ENCODE measurements at places on chromosomes 3 and 15.

- no peak for DNase-seq
Measured at GRCh38 chr3:149388531-149389417, 11.3 kb upstream of the TM4SF1 start.

DNA sequence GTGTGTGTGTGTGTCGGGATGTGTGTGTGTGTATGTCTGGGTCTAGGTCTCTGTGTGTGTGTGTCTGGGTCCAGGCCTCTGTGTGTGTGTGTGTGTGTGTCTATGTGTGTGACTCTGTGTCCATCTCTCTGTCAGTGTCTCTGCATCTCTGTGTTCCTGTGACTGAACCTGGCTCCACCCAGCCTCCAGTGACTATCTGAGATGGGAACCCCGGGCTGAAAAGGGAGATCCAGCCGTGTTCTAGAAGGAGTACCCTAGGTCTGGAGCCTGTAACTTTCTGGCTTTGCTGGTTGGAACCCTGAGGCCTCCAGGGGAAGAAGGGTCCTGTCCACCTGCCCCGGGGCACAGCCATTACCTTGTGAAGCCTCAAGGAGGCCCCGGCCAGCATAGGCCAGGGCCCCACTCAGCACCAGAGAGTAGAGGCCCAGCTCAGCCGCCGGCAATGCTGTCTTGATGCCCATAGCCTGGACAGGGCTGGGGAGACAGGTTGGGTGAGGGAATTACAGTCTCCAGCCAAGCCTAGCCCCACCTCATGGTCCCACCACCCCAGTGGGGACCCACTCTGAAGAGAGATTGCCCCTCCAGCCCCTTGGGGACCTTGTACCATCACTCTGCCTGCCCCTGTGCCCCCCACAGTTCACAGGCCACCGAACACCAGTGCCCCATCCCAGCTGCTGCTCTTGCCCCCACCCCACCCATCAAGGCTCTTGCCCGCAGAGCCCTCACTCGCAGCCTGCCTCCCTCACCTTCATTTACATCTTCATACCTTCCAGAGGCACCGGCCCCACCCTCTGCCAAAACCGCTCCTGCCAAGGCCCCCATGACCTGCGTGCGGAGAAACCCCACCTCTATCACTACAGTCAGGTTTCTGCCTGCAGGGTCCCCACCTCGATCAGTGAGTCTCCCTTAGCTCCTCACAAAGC, 2.0 kb downstream of the HHATL start:
- DNase-seq = no peak

- DNase-seq = no peak
Measured at GRCh38 chr15:62592920-62593319, 427.8 kb upstream of the C2CD4B start.

GRCh38 chr3:20990896-20991295, 760.1 kb downstream of the ZNF385D start:
- DNase-seq = no peak

- DNase-seq = no peak
Measured at GRCh38 chr3:128648402-128648801, 2.2 kb downstream of the RPN1 start.

GRCh38 chr3:31247850-31248562, 284.7 kb upstream of the STT3B start:
- no peak for DNase-seq

DNA sequence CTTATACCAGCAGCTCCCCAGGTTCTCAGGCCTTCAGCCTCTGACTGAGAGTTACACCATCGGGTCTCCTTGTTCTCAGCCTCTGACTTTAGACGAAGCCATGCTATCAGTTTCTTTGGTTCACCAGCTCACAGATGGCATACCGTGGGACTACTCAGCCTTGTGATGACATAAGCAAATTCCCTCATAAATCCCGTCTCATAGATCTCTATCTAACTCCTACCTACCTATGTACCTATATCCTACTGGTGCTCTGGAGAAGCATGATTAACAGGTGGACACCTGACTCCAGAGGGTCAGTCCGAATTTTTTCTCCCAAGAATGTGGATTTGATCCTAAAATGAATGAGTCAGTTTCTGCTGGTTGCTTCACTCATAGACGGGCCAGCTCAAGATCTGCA, 59.1 kb upstream of the CDV3 start:
- DNase-seq = no peak

GRCh38 chr15:89034305-89034704, 54.0 kb upstream of the ABHD2 start:
- DNase-seq = peak; percentile 68

DNA sequence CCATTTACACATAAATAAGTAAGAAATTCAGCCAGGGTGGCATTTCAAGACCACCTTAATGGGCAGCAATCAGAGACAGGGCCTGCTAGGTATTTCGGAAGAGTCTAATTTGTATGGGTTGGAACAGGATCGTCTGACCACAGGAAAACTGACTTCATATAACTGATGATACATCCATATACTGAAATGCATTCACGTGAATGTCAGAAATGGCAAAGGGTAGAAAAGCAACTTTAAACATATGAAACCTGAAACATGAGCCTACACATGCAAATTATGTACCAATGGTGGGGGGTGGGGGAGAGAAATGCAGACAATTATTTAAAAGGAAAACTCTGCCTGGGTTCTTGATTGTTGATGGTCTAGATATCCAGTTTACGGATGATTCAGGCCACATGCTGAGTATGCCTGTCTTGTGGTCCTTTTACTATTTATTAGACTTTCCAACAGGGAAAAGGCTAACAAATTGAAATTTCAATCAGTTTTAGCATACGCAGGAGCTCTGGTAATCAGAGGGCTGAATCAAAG, 582.2 kb downstream of the FOXP1 start:
- peak; percentile 80 for DNase-seq

- DNase-seq = no peak
Measured at GRCh38 chr3:126888186-126888760, 94.6 kb upstream of the PLXNA1 start.

DNA sequence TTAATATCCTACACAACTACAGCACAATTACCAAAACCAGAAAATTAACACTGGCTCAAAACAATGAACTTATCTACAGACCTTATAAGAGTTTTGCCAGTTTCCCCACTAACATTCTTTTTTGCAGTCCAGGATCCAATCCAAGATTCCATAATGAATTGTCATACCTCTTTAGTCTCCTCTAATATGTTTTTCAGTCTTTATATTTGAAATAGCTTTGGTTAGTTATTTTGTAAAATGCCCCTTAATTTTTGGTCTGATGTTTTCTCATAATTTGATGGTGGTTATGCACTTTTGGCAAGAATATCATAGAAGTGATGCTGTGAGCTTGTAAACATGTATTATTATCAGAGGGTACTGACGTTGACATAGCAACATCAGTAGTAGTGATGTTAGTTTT, 124.3 kb downstream of the ISL2 start:
- DNase-seq = peak; percentile 22

GRCh38 chr3:96101006-96101560, 713.3 kb upstream of the EPHA6 start:
- no peak for DNase-seq

GRCh38 chr3:111856501-111856900, 2.6 kb upstream of the PHLDB2 start:
- no peak for DNase-seq

DNA sequence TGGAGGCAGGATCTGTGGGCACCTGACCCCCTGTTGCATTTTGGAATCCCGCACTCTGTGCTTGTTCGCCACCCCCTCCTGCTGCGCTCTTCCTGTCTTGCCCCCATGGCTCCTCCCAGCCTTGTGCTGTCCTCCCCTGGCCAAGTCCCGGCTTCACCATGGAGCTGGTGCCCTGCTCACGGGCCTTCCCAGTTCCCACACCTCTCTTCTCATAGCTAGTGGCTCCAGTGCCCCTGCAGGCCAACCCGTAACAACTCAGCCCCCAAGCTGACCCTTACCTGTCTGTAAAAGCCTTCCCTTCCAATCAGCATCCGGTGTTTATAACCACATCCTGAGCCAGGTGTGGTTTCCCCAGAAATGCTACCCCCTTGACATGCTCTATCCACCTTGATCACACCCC, 407.7 kb upstream of the C2CD4B start:
- no peak for DNase-seq

DNA sequence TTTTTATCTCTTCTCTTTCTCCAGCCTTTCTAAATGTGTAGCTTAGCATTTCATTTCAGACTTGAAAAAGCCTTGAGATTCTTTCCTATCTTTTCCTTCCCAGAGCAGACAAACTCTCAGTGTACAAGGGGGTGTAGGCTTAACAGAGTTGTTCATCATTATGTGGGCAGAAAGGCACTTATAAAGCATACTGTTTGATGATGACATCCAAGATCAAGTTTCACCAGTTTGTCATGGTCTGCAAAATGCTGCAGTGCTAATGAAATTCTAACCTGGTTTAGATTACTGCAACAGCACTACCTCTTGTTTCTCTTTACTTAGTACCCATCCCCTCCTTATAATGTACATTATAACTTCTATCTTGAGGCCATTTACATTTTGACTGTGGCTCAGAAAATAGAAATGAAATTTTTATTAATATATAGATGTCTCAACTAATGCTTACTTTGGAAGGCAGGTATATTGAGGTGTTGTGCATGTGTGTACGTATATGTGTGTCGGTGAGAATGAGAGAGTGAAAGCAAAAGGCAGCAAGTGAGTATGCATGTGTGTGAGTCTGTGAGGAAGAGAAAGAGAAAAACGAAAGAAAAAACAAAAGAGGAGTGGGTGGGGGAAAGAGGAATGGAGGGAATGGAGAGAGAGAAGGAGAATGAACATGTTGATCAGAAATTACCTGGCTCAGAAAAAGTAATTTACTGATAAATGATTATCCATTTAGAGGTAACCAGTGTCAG, 1043.6 kb downstream of the TUSC7 start:
- DNase-seq = peak; percentile 59

- DNase-seq = peak; percentile 98
Measured at GRCh38 chr3:138594150-138594934, at the start of gene CEP70. Gene CEP70, minus strand, starts transcription at chr3:138594260. Its CDS starts 21,333 bp downstream, at chr3:138572927.

DNA sequence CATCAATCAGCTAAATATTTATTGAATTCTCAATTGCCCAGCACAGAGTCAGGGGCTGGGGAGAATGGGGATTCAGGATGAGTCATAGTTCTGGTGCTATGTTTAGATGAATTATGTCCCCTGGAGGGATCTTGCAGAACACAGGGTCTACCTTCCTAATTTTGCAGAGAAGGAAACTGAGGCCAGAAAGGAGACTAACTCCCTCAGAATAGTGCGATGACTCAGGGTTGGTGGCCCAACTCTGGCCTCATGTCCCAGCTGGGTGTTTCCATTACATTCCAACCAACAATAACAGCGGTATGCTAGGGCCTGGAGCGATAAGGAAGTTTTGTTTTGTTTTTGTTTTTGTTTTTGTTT, 270.9 kb downstream of the TLE3 start:
- DNase-seq = peak; percentile 39

DNA sequence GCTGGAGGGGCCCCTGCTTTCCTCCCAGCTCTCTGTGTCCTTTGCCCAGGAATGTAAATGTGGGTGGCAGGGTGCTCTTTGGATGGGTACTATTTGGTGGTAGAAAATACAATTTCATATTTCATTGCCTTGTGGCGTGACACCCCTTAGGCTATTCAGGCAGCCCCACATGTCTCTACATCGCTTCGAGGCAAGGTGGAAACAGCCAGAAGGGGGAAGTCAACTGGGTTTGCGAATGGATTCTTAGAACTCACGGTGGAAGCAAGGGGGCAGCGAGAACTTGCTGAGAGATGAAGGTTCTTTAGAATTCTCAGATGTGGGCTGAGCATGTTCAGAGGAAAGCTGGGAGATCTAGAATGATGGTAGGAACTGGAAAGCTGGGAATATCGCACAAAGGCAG, 25.3 kb downstream of the PLA2G4D start:
- no peak for DNase-seq

- DNase-seq = peak; percentile 72
Measured at GRCh38 chr3:39707314-39707909, 102.0 kb upstream of the MYRIP start.

GRCh38 chr15:37108381-37109167, 8.2 kb upstream of the MEIS2 start:
- no peak for DNase-seq

DNA sequence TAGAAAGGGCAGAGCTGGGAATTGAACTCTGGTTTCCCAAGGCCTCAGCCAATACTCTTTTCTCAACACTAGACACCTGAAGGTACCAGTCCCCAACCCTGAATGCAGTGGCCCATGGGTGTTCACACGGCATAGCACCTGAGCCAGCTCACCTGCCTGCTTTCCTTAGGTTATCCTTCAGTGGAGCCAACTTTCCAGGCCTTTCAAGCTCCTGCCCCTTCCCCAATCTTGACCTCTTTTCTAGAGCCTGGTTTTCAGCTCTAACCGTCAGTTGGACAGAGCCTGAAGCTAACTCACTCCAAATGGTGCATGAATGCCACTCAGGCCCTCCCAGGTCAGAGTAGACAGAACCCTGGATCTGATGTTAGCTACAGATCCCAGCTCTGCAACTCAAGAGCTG, 66.1 kb upstream of the ITGA11 start:
- DNase-seq = no peak

- DNase-seq = peak; percentile 45
Measured at GRCh38 chr15:83210619-83211018, 3.0 kb upstream of the HDGFL3 start.

- no peak for DNase-seq
Measured at GRCh38 chr3:54360320-54360719, 238.0 kb downstream of the CACNA2D3 start.

- DNase-seq = no peak
Measured at GRCh38 chr3:24166515-24166914, 221.4 kb downstream of the NR1D2 start.

- DNase-seq = no peak
Measured at GRCh38 chr15:48683991-48684765, 38.7 kb upstream of the FBN1 start.

GRCh38 chr3:130849091-130849552, 44.8 kb upstream of the ATP2C1 start:
- DNase-seq = no peak

DNA sequence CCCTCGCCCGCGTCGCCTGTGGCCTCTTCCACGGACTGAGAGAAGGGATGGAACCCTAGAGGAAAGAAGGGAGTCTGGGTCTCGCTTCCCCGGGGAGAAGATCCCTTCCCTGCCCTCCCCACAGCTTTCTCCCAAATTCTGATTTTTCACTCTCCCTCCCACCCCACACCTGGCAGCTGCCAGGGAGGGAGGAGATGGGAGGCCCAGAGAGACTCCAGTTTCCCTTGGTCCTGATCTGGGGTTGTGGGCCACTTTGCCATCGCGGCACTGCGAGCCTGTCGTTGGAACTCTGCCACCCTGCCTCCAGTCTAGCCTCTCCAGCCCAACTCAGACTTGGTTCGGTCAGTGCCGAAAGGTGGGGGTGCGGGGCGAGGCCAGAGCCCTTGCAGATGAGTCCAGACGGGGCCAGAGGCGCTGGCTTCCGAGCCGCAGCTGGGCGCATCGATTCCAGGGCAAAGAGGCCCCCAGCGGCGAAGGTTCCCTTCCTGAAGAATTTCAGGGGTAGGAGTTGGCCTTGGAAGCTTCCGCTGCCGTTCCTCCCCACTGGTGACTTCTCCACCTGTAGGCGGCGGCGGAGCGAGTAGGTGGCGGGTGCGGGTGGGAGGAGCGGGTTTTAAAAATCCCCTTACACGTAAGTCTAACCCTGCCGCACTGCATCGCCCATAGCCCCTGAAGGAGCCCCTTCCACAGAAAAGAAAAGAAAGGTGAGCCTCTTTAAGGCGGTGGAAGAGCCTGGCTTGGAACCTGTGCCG, 5.2 kb downstream of the WNT5A start:
- DNase-seq = peak; percentile 52
